ENCODE measurements at places on chromosomes 3 and 15. TPM values are rescaled to one million over a fixed set of nuclear protein-coding genes. Genes with fewer than 3 reads are reported as not detected.

DNA sequence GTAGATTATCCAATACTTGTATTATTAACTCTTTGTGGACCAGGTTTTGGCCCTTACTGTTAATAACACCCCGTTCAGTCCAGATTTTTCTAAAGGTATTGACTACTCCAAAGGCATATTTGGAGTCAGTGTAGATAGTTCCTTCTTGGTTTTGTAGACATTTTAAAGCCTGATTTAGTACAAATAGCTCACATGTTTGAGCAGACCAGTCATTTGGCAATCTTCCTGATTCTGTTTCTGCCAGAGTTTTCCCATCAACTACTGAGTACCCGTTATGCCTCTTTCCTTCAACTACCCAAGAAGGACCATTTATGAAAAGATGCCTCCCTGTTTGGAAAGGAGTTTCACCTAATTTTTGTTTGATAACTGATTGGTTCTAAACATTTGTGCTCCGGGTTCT lies 82.0 kb downstream of the CHCHD4 start:
- H3K4me3 ChIP-seq: no peak overlapping the region
- H3K27me3 ChIP-seq: no peaks in the 10 kb centered on the region
- H3K4me1 ChIP-seq: peaks cover 6% of the 10 kb centered on the region
- no peak for DNase-seq
- no peaks in the 10 kb centered on the region for H3K36me3 ChIP-seq

- H3K27me3 ChIP-seq: peaks cover 52% of the 10 kb centered on the region
- no peak for DNase-seq
- H3K27ac ChIP-seq: no peak overlapping the region
- H3K4me1 ChIP-seq: peaks cover 18% of the 10 kb centered on the region
Measured at GRCh38 chr15:29571792-29572431, 250.4 kb downstream of the TJP1 start.

GRCh38 chr3:123390865-123391600 lies 57.9 kb downstream of the ADCY5 start:
- DNase-seq: no peak
- no peaks in the 10 kb centered on the region for H3K4me1 ChIP-seq
- no peaks in the 10 kb centered on the region for H3K27me3 ChIP-seq
- H3K4me3 ChIP-seq: no peak overlapping the region
- H3K27ac ChIP-seq: peak overlapping the region; percentile 91

GRCh38 chr3:116811754-116812153 lies 102.2 kb downstream of the TUSC7 start:
- no peak overlapping the region for H3K4me3 ChIP-seq
- no peaks in the 10 kb centered on the region for H3K27me3 ChIP-seq
- no peak overlapping the region for H3K27ac ChIP-seq
- no peak for DNase-seq

DNA sequence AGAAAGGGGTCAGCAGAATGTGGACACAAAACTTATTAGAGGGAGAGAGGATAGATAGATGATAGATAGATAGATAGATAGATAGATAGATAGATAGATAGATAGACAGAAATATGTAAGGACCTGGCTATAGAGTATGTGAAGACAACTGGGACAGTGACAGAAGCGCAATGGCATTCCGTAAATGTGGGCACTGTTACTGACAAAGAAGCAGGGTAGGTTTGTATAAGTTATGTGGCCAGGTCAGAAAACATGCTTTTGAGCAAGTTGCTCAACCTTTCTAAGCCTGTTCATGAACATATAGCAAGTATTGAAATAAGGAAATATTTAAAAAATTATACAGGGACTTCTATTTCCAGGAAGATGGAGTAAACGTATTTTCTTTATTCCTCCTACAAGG lies 17.3 kb upstream of the SNTN start:
- no peaks in the 10 kb centered on the region for H3K36me3 ChIP-seq
- H3K27ac ChIP-seq: no peak overlapping the region
- no peak for DNase-seq
- no peaks in the 10 kb centered on the region for H3K27me3 ChIP-seq
- no peaks in the 10 kb centered on the region for H3K4me1 ChIP-seq

DNA sequence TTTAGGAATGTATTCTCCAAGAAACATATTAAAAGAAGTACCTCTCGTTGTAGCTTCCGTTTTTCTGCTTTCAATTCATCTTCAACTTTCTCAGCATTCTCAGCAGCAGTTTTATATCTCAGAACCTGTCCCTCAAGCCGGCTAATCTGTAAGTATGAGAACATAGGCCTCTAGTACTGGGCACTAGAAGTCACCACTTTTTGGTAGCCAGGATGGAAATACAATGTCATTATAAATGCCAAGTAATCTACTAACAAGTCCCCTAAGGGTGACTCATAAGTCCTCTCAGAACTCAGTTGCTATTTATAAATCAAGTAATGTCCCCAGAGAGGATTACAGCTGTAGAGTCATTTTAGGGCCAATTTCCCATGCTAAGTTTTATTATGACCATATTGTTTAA lies 61.1 kb downstream of the MLH1 start:
- no peak for DNase-seq
- H3K27ac ChIP-seq: peak overlapping the region; percentile 70
- no peak overlapping the region for H3K4me3 ChIP-seq
- peaks cover 20% of the 10 kb centered on the region for H3K4me1 ChIP-seq
- no peaks in the 10 kb centered on the region for H3K27me3 ChIP-seq

GOLGA6L7 gene
- total RNA-seq: not detected

NRG4 gene
- total RNA-seq: not detected
